ENCODE measurements at places on chromosomes 5 and 9.

DNA sequence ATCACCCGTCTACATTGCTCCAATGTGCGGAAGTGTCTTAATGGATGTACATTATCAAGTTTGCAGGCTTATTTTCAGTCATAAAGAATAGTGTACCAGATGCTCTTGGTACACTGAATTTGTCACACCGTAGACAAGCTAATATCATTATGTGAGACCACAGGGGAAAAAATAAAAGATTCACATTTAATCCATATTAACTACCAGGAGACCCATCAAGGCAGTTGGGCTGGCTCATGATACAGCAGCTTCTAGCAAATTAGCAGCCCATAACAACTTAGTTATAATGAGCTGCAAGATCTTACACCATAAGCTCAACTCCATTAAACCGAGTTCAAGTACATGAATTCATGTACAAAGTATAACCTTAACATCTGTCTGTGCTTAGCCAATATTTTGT lies 324.9 kb downstream of the CTNND2 start:
- DNase-seq, result no peak

DNA sequence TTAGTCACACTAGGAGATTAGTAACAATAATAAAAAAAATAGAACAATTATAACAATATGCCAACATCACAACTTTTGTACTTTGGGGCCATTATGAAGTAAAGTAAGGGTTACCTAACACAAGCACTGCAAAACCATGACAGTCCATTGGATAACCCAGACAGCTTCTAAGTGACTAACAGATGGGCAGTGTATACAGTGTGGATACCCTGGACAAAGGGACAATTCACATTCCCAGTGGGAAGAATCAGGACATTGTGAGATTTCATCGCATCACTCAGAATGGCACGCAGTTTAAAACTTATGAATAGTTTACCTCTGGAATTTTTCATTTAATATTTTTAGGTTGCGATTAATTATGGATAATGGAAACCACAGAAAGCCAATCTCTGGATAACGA lies 45.6 kb upstream of the JADE2 start:
- DNase-seq, result no peak

DNA sequence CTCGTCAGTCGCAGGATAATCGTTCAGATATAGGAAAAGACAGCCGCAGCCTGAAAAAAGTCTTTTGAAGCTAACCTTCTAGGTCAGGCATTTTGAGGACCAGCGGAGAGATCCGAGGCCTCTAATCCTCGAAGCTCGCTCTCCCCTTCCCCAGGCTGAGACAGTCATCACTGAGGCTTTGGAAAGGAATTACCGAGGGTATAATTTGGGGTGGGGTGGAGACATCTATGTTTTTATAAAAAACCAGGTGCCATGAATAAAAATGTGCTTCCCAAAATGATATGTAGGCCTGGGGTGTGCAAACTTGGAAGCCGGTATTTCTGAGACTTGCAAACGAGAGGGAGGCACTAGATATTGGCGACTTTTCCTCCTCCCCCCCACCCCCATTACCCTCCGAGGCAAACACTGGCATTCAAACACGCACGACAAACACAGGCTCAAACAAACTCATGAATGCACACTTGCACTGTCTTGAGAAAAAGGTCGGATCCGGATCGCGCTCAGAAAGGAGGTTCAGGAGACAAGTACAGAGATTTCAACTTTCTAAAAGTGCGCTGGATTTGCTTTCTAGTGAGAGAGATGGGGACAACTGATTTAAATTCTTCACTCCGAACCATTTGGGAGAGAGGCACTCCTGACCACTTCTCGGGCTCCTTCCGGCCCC lies 935 bp upstream of the MSX2 start:
- DNase-seq, result no peak

DNA sequence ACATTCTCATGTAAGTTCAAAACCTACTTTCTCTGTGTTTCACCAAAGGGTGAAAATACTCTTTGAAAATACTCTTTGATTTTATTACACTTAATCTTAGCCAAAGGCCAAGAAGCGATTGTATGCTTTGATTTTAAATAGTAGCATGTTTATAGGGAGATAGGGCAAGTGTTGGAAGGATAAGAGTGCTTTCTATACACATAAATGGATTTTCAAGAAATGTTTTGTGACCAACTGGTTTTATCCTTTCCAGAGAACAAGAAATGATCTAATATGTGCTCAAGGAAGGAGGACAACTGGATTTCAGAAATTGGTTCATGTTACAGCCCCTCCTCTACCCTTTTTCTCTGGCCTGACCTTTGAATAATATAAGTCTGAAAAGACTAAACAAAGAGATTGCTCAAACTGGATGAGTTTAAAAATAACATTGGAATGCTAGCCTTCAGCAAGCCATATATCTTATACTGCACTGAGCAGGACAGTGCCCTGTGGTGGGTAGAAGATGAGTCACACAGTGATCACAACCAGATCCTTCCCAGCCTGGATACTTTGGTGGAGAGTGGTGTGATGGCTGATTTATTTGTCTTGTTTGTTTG lies 13.1 kb downstream of the PALM2AKAP2 start:
- no peak for DNase-seq

DNA sequence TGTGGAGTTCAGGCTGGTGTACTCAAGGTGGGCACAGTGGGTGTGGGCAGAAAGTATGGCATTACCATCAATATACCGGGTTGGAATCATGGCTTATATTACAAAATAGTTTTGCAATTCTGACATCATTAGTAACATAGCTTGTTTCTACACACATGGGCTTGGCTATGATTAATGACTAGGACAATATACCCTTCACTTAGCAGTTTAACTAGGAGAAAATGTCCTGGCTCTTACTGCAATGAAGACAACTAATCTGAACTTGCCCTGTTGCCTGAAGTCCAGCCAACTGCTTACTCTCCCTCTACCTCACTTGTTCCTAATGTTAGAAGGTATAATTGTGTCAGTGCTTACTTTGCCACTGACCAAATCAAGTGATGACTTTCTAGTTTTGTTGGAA lies 612.5 kb downstream of the EFNA5 start:
- DNase-seq, result no peak

- no peak for DNase-seq
Measured at GRCh38 chr5:148909040-148909439, 82.6 kb downstream of the ADRB2 start.

GRCh38 chr5:174533751-174534241 lies 190.6 kb upstream of the MSX2 start:
- DNase-seq, result no peak

DNA sequence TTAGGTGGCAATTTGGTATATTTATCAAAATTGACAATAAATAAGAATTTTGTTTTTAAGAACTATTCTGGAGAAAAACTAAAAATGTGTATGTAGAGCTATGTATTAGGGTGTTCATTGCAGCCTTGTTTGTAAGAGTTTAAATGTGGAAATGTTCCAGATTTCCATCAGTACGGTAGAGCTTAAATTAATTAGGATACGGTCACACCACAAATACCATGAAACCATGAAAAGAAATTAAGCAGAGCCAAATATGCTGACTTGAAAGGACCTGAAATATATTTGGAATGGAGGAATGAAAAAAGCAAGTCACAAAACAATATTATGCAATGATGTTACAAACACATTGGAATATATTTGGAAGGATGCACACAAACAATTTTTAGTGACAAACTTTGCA lies 64.6 kb downstream of the ACTBL2 start:
- no peak for DNase-seq

- no peak for DNase-seq
Measured at GRCh38 chr5:10235350-10235749, 14.3 kb downstream of the ATPSCKMT start.

GRCh38 chr5:159452480-159453167 lies 122.3 kb upstream of the IL12B start:
- DNase-seq, result peak; percentile 1

DNA sequence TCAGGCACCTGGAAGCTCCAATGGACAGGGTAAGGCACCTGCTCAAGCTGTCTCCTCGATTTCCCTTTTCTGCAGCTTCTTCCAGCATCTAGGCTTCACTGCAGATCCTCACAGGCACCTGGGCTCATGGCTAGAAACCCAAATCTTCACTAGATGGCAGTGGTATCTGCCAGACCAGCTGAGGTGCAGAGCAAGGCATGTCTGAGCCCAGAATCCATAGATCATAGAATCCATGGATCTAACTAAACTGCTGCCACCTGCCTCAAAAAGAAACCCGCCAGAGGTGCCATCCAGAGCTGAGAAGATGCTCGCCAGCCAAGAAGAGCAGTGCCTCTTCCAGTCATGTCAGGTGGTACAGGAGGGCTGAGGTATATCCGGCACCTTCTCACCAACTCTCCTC lies 6.9 kb downstream of the SHC3 start:
- no peak for DNase-seq

GRCh38 chr9:88623698-88624097 lies 88.7 kb downstream of the NXNL2 start:
- DNase-seq, result no peak
